Osteoblast (primary cell): ENCODE measurements at places on chromosomes 12 and 14. TPM values are rescaled to one million over a fixed set of nuclear protein-coding genes. Genes with fewer than 3 reads are reported as not detected.

- peak; percentile 36 for DNase-seq
Observed at GRCh38 chr12:3622822-3623690, 129.9 kb downstream of the CRACR2A start.

GRCh38 chr14:101595349-101595748, 34.1 kb downstream of the DIO3 start:
- DNase-seq: peak; percentile 72

DNA sequence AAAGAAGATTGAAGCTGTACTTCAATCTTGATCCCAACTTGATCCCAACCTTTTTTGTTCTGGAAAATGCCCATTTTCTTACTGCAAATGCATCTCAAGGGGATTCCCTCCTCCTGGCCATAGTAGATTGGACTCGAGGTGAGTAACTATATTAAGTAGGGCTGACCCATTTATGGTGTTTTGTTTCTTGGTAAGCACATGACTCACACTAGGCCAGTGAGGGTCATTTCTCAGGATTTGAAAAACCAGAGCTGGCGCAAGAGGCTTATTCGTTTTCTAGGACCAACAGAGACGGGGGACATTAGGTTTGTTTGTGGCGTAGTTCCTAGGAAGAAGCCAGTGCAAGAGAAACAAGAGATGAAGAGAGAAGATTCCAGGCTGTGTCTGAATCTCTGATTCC, 51.4 kb downstream of the MRPL42 start:
- peak; percentile 82 for DNase-seq

- no peak for DNase-seq
Observed at GRCh38 chr14:52876311-52876710, 74.5 kb downstream of the FERMT2 start.

GRCh38 chr12:49868449-49868848, 25.5 kb upstream of the BCDIN3D start:
- no peak for DNase-seq

DNA sequence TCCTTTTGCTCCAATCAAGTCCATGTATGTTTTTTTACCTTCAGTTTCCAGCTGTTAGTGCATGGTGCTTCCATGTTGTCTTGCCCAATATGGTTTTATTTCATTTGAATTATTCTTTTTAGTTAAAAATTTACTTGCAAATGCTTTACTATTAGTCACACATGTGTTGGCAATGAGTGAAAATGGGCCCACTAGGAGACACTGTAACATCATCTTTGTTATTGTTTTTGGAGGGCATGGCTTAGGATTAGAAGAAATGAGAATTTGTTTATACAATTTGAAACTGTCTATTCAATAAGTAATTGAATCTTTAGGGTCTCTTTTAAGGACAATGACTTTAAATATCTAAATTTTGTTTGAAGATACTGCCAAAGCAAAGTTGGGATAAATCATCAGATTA, 133.7 kb downstream of the BRMS1L start:
- no peak for DNase-seq

The IAPP gene
- not detected in 2 replicates for total RNA-seq

The HEBP1 gene
- 16.6 and 20.3 TPM in 2 replicates for total RNA-seq

The ZNF26 gene
- 20.3 and 22.1 TPM in 2 replicates for total RNA-seq

The SERPINA12 gene
- not detected in 2 replicates for total RNA-seq

The CGRRF1 gene
- total RNA-seq: 15.9 and 17.4 TPM in 2 replicates
